ENCODE measurements at places on chromosomes 1 and 21.

DNA sequence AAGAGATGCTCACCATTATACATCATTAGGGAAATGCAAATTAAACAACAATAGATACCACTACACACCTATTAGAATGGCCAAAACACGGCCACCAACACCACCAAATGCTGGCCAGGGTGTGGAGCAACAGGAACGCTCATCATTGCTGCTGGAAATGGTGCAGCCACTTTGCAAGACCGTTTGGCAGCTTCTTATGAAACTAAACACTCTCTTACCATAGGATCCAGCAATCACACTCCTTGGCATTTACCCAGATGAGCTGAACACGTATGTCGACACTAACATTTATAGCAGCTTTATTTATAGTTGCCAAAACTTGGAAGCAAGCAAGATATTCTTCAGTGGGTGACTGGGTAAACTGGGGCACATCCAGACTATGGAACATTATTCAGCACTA, 28.9 kb upstream of the ADARB1 start:
- DNase-seq, result no peak

- no peak for DNase-seq
These were observed 268.5 kb downstream of the PTPRC start for GRCh38 chr1:198907423-198907746.

DNA sequence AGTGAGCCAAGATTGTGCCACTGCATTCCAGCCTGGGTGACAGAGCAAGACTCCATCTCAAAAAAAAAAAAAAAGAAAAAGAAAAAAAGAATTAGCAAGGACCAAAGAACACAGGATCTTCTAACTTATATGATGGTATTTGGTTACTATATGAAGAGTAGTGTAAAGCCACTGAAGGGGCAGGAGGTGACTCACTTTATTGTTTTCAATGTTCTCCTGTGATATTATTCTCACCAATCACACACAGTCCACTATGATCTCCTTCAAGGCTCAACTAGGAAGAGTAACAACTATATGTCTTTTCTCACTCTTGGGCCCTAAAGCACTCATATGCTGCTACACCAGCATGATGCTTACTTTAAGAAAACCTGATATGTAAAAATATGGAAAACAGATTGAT, 26.7 kb downstream of the RC3H1 start:
- DNase-seq, result no peak

GRCh38 chr1:185823467-185823866, 89.3 kb downstream of the HMCN1 start:
- DNase-seq, result no peak

DNA sequence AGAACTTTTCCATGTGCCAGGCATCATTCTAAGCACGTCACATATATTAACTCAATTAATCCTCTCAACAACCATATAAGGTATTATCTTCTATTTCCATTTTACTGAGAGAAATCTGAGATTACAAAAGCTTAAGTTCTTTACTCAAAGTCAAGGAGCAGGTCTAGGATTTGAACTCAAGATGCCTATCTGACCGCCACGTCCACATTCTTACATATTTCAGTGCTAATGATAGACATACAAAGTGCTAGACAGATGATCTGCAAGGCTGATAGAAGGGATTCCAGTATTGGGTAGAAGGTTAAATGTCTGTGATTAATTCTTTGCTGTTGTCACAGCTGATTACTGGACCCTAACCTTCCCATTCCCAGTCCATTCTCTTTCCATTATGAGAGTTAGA, 4.4 kb downstream of the ATP5PB start:
- no peak for DNase-seq

- DNase-seq, result peak; percentile 33
These were observed 3.0 kb downstream of the DUSP23 start for GRCh38 chr1:159783724-159784123.

DNA sequence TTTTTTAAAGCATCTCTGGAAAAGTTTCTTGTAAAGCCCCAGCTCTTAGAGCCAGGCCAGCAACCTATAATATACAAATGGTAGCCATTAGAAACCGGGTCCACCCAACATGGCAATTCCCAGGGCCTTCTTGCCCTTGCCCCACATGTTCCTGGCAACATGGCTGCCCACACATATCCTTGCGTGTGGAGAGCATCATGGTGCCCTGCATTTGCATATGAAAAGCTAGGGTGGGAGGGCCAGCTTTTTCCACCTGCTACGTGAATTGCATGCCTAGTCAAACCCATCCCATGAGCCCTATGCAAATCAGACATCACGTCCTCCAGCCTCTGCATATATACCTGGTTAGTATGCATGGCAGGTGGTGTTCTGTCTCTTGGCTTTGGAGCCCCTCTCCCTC, 88.2 kb downstream of the RABGAP1L start:
- DNase-seq, result no peak

GRCh38 chr21:33852485-33852884, 63.1 kb downstream of the ATP5PO start:
- no peak for DNase-seq

GRCh38 chr1:172107316-172107975, 266.1 kb downstream of the DNM3 start:
- DNase-seq, result no peak

DNA sequence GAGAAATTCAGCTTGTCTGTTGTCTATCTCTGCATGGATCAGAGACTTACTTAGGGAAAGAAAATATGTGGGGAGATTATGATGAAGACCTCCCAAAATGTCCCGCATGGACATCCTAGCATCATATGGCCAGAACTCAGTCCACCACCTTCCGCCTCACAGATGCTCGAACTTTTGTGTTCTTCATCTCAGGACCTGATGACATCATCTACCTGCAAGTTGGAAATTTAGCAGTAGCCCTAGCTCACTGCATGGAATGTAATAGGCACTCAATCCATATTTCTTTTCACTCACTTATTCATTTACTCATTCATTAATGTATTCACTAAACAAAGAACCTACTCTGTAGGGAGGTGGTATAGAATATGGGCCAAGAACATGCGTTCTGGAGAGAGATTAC, 96.8 kb downstream of the CLIC6 start:
- DNase-seq, result no peak

- no peak for DNase-seq
These were observed 19.4 kb downstream of the F11R start for GRCh38 chr1:161001525-161001924.

All from kidney tubule cell (primary cell).